ENCODE measurements at places on chromosomes 6 and 20.

DNA sequence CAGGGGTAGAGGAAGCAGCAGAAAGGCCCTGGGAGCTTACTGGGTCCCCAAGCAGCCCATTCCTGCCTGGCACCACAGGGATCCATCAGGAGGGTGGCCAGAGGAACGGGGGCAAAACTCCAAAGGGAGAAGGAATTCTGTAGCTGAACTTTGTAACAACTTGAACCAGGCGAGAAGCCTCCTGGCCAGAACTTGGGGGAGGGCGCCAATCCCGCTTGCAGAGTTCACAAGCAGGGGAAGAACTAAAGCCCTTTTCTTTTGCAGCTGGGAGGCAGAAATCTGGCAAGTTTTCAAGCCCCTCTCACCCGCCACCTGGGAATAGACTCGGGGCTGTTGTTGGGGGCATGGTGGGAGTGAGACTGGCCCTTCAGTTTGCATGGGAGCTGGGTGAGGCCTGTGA is 189.1 kb downstream of the PHF3 start:
- no peak for DNase-seq

DNA sequence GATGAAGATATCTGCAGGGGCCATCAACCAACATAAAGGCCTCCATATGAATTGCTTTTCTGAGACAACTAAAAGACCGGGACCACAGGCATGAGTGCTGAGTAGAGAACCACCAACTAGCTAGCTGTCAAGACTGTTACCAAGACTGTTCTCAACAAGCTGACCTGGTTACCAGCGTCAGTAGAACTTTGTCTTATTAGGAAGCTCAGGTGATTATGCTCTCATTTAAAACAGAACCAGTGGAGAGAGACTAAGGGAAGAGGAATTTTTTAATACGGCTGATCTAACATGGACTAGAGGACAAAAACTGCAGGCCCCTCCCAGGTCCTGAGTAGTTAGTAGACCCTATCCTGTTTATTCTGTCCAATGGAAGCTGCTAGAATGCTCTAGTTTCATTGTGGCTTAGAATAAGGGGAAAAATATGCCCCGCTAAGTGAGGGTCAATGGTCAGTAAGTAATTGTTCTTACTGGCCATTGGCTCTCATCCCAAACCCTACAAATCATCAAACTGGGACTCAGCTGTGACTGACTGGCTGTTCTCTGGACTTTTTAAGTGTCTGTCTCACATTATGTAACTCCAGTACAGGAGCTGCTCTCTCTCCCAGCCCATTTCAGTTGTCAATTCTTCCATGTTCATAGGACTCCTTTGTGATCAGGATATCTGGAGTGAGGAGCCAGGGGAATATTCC is 3.8 kb upstream of the DYNLRB1 start:
- no peak for DNase-seq

DNA sequence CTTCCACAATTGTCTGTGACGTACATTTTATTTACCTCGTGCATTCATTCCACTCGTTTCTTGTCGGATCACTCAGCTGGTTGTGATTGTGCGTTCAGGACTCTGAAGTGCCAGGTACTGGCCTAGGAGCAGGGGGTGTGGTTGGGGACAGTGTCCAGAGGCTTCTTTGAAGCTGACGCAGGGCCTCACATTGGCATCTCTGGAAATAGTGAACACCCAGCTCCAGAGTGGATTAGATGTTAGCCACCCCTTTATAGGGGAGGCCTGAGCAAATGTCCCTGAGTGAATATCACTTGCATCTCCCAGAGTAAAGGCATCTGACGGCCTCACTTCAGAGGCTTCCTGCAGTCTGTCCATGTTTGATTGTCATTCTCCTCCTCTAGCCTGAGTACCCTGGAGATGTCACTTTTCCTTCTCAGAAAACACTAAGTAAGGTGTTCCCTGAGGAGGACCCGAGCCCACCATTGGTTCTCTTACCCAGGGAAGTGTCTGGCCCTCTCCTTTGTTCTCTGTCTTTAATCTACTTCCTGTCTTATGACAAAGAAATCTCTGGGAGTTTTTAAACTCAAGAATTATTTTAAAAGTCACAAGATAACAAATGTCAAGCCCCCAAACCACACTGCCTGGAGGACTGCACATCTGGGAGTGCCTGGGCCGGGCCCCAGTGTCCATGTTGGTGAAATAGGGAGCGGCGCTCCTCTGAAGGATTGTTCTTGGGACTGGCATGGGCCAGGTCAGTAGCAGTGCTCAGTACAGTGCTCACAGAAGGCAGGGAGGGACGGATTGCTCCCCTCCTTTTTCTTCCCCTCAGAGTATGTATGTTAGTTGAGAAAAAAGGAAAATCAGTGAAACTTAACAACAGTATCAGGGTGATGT is 10.8 kb downstream of the STX16 start:
- DNase-seq: no peak

GRCh38 chr20:3407040-3407770 is at the start of gene DNAAF9:
DNAAF9 (minus strand) TSS chr20:3407669; CDS start chr20:3407557, 112 bp downstream.
- DNase-seq: no peak

DNA sequence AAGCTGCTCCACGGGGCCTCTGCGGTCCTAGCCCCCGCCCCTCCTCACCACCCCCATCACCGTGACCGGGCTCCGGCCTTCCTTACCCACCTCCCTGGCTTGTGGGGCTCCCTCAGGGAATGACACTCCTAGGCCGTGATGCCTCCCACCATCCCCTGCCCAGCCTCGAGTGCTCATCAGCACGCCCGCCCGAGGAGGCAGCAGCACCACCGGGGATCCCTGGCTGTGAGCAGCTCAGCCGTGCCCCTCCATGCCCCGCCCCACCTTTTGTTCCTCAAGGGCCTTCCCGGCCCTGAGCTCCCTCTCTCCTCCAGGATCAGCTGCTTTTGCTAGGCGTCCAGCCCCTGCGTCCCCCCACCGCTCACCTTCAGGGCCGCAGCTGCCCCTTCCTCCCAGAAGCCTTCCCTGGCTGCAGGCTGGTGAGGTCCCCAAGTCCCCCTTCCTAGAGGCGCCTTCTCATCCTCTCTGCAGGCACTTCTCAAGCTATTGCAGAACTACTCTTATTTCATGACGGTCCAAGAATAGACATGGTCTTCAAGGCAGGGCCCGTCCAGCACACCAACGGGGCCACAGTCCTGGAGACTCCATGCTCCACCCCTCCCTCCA is 3.0 kb downstream of the FNDC11 start:
- DNase-seq: no peak

DNA sequence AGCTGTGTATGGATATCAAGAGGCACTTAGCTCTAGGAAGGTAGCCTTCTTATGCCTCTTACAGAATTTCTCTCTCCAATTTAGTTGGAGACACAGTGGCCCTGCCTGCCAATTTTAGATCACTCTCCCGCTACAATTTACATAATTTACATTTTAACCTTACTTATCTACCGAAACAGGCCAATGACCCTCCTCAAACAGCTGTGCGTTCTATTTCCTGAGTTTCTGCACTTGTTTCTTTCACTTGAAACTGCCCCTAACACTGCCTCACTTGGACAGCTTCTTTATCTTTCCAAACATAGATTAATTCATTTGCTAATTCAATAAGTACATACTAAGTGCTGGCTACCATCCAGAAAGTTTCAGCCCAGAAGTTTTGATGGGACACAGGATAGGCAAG is 52.9 kb upstream of the HDDC2 start:
- DNase-seq: no peak

Measured in SW 1271 (cell line).